ENCODE measurements at places on chromosomes 12 and 14.

GRCh38 chr12:34294137-34294536 is 271.8 kb downstream of the ALG10 start:
- no peak for DNase-seq

GRCh38 chr12:30782316-30783173 is 27.8 kb upstream of the CAPRIN2 start:
- DNase-seq = no peak

- peak; percentile 44 for DNase-seq
Observed at GRCh38 chr14:90758959-90759358, 57.3 kb downstream of the TTC7B start.

- no peak for DNase-seq
Observed at GRCh38 chr14:101734246-101734847, 27.2 kb upstream of the PPP2R5C start.

DNA sequence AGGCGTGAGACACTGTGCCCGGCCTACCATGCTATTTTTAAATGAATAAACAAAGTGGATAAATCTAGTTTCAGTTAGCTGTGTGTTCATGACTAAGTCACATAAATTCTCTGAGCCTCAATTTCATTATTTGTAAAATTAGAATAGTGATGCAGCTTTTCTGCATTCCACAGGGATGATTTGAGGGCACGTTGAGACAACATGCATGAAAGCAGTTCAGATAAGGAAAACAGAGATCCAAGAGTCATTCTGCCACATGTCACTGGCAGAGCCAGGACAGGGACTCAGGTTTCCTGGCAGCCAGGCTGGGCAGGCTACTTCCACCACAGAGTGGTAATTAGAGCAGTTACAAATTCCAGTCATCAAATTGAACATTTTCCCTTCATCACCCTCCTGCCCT is 2.9 kb upstream of the PPP4R4 start:
- DNase-seq = no peak

GRCh38 chr12:105317942-105318621 is 12.4 kb upstream of the C12orf75 start:
- no peak for DNase-seq

DNA sequence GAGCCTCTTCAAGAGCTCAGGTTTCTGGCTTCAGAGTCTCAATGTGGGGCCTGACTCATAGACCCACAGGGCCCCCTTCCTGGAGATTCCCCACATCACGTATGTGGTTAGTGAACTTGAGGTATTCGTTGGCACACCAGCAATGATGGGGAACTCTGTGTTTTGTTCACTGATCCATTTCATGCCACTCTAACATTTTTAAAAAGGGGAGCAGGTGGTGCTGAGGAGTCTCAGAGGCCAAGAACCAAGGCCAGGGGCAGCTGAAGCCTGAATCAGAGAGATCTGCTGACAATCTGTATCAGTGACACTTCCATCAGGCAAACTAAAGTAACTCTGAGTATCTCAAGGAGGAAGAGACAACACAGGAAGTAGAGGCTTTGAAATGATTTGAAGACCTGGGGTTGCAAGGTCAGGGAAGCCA is 323.4 kb downstream of the VRK1 start:
- no peak for DNase-seq

DNA sequence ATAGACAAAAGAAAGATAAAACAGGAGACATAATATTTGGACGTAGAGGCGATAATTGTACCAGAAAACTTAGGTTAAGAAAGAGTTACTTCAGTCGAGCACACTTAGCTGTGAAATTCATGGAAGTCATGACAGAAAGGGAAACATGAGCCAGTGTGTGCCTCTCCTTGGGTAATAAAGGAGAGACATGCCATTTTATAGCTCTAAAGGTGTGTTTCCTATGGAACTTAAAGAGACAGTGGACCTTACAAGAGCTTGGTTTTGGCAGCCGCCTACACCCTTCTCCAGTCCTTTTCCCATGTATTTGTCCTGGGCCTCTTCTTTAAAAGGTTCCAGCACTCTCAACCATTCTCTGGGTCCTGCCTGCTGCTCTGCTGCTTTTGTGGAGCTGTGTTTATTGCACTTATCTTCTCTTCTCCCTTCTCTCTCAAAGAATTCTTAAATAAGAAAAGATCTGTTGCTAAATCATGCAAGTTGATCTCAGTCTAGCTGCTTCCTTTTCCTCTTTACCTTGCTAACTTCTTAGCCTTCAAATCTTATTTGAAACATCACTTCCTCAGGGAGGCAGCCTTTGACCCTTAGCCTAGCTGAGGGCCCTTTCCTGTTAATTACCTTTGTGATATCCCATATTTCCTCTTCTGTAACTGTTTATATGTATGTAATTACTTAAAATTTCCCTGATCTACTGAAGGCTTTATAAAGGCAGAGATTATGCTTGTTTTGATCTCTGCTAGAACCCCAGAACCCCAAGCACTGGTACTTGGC is 81.8 kb upstream of the EVL start:
- no peak for DNase-seq

DNA sequence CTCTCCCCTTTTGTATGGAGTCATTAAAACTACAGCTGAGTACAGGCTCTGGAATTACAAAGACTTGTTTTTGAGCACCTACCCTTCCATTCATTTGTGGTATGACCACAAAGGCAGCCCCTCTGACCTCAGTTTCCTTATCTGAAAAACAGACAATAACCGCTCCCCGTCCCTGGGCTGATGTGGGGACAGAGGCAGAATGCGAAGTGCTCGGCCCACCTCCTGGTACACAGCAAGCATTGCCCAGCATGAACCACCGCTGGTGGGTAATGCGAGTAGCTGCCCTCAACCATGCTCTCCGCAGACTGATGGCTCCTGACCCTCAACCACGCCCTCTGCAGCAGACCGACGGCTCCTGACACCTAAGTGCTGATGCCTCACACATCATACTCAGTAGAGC is 22.4 kb downstream of the P2RX2 start:
- no peak for DNase-seq

DNA sequence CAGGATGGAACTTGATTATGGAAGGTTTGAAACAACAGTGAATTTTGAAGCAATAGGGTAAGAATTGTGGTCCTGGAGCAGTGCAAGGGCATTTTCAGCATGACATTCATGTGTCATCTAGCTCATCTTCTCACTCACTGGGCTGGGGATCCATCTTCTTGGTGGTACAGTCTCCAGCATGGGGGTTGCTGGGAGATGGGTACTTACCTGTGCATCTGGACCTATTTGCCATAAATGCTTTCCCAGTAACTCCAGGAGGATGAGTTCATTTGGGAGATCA is 7.2 kb downstream of the HSP90AA1 start:
- DNase-seq = no peak

- no peak for DNase-seq
Observed at GRCh38 chr12:63302269-63302940, 151.4 kb upstream of the AVPR1A start.

DNA sequence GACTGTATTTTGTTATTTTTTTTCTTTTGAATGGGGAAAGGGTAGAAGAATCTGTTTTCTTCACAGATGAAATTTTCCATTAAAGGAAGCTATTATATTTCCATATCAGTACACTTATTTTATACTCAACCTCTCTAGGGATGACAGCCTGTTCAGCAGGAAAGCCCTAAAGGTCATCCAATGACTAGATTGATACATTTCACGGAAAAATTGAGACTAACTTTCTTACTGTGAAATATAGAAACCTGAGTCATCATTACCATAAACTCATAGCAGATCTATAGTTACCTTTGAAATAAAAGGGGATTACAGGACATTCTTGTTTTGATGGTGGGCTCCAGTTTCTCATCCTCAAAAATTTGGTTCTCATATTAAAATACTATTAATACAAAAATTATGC is 36.1 kb upstream of the PTCSC3 start:
- DNase-seq = no peak

DNA sequence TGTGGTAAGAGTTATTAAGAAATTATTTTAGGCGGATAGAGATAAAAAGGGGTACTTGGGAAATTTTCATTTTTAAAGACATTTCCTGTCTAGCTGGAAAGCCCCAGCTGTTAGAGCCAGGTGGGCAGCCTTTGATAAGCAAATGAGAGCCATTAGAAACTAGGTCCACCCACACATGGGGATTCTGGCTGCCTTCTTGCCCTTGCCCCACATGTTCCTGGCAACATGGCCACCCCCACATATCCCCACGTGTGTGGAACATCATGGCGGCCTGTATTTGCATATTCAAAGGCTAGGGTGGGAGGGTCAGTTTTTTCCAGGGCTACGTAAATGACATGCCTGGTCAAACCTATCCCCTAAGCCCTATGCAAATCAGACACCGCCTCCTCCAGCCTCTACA is 1382.1 kb downstream of the AACS start:
- DNase-seq = no peak

DNA sequence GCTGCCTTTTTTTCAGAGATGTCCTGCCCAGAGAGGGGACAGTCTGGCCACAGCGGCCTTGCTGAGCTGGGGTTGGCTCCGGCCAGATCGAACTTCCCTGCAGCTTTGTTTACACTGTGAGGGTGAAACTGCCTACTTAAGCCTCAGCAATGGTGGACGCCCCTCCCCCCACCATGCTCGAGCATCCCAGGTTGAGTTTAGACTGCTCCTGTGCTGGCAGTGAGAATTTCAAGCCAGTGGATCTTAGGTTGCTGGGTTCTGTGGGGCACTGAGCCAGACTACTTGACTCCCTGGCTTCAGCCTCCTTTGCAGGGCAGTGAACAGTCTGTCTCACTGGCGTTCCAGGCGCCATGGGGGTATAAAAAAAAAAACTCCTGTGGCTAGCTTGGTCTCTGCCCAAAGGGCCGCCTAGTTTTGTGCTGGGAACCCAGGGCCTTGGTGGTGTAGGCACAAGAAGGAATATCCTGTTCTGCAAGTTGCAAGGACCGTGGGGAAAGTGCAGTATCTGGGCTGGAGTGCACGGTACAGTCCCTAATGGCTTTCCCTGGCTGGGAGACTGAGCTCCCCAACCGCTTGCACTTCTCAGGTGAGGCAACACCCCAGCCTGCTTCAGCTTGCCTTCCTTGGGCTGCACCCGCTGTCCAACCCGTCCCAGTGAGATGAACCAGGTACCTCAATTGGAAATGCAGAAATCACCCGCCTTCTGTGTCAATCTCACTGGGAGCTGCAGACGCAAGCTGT is 79.1 kb downstream of the LRIG3 start:
- DNase-seq = no peak

DNA sequence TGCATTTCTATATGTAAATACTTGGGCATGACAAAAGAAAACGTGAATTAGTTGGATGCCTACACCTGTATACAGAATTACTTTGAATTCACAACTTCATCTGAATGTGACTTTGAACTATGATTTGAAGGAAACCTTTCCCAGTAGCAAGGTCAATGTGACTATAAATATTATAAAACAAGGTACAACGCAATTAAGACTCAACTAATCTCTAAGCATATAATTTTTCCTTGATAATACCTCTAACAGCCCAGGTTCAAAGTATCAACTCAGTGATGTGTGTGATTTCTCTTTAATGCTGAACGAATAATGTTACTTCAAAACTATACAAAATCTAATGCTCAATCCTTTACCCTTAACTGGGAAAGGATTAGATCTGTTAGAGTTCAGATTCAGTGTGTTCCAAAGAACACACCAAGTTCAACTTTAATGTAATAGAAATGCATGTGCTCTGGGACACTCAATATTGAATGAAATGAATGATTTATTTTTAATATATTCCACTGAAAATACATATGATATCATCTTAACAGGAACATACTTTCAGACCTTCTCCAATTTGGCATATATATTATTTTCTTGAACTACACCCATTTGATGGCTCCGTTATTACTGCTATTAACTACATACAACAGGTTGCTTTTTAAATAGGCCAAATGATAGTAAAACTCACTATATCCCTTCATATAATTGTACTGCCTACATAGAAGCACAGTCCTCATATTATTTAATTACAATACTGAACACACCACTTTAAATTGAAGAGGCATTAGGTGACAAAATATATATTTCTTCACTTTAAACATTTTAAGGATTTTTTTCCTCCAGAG is 40.1 kb upstream of the MTERF2 start:
- peak; percentile 43 for DNase-seq

DNA sequence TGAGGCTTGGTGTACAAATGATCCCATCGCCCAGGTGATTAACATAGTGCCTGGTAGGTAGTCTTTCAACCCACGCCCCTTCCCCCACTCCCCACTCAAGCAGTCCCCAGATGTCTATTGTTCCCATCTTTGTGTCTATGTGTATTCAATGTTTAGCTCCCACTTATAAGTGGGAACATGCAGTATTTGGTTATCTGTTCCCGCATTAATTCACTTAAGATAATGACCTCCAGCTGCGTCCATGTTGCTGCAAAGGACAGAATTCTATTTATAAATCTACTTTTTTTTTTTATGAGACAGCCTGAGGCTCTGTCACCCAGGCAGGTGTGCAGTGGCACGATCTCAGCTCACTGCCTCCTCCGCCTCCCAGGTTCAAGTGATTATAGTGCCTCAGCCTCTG is 15.7 kb downstream of the SPX start:
- no peak for DNase-seq

DNA sequence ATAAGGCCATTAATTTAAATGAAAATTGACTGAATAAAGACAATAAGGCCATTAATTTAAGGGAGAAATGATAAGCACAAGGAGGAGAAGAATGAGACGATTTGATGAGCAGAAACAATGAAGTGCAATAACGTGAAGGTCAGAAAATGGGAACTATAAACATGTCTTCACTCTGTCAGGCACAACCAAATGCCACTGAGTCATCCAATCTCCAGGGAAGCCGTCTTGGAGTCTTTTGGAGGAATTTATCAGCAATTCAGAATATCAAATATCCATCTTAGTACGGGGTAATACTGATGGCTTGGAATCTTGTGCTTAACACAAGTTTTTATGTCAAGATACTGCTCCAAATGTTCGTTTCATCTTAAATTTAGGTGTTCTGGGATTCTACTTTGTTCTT is 159.9 kb downstream of the CAPZA3 start:
- no peak for DNase-seq

DNA sequence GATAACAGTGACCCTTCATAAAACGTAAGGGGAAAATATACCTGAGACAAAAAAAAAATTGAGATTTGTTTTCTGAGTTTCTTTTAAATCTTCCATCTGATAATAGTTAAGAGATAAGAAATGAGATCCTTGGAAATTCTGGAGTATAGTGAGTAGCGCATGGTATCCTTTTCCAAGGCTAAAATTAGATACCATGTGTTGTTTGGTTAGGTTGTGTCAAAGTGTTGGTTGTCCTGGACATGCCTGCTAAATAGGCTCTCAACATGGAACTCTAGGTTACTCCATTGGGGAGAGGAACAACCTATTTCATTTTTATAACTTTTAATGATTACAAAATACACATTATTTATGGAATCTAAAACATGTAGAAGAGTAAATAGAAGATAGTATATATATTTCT is 14.8 kb downstream of the PYGL start:
- no peak for DNase-seq

DNA sequence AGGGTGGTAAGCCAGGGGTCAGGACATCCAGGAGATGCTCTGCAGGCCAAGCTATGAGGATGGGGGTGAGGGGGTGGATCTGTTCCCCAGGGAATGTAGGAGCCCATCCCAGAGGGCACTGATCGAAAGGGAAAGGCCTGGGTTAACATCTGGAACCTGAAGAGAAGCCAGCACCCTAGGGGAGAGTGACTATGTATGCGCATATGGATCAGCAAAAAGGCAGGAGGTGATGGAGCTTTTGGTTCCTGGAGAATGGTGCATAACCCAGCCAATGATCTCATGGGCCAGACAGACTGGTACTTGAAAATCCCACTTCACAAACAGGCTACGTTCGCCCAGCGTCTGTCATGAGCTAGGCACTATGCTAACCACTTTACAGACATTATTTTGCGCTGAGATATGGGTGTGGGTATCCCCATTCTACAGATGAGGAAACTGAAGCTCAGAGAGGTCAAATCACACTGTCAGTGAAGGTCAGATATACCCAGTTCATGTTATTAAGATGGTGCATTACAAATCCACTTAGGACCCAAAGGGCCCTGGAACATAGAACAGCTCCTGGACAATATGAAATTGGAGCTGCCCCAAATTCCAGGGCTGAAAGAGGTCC is 1.6 kb downstream of the CCDC63 start:
- DNase-seq = no peak

Measured in hindlimb muscle (tissue), 1 donor.